ENCODE measurements at places on chromosomes 13 and 19.

GRCh38 chr19:30653646-30654386, 281.6 kb downstream of the ZNF536 start:
- no peak for DNase-seq

GRCh38 chr13:20131057-20131832, 29.6 kb downstream of the GJA3 start:
- no peak for DNase-seq

DNA sequence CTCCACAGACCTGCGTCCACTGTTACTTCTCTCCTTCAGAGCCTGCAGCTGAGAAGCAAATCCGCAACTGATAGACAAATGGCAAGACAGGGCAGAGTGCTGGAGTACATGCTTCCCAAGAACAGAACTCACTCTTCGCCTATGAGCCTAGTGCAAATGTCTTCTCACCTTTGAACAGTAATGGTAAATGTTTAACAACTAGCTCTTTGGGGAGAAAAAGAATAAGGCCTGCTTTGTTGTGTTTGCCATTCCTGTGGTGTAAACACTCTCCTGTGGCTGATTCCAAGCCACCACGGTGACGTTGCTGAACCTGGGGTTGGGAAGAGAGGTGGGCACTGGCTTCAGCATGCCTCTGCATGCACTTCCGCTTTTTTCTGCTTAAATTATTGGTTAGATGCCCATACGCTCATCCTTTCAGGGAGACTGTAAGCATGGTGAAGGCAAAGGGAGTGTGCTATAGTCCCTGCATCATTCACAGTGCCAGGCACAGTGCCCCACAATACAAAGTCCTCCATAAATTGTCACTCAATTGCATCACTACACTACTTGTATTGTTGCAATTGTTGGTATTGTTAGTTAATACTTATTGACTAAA, 28.1 kb upstream of the GTF3A start:
- DNase-seq = no peak

DNA sequence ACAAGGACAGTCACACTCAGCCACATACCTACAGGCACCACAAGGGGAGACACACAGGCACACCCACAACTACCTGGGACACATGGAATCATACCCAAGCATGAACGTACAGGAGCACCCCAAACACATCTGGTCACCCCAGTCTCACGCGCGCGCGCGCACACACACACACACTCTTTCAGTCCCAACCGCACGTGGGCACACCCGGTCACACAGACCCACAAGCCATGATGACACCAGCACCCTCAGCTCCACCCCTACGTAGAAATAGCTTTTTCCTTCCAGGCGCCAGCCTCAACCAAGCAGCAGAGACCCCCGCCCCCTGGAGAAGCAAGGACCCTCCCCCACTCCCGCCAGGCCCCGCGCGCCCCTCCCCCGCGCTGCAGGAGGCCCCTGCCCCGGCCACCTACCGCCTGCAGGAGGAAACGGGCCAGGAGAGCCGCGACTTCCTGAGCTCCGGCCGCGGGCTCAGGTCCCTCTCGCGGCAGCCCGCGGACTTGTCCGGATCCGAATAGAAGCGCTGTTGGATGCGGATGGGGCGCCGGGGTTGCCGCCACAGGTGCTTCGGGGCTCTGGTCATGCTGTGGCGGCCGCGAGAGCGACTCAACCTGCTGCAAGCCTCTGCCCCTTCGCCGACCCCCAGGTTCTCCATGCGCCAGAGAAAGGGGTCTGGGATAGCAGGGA, 6.4 kb upstream of the PDE4C start:
- DNase-seq = no peak

DNA sequence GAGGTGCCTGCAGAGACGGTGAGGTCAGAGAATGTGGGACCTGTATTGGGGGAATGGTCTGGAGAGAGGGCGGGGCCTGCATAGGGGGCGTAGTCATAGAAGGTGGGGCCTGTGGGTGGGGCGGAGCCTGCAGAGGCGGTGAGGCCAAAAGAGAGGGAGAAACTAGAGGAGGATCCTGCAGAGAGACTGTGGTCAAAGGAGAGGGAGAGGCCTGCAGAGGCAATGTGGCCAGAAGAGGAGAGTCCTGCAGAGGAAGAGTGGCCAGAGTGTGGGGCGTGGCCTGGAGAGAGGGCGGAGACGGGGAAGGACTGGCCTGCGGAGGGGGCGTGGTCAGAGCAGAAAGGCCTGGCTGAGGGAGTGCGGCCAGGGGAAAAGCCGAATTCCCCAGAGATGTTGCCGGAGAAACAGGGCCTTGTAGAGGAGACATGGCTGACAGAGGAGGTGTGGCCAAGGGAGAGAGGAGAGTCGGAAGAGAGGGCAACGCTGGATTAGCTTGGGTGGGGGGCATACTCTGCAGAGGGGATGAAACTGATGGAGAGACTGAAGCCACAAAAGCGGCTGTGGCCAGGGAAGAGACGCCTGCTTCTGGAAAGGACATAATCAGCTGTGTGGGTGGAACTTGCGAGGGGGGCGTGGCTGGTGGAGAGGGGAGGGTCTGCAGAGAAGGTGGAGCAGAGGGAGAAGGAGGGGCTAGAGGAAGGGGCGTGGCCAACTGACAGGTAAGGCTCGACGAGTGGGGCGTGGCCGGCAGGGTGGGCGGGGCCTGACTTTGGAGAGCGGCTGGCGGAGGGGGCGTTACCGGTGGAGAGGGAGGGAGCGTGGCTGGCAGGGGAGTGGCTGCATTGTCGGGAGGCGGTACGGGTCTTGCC, 2.5 kb downstream of the PRR36 start:
- peak; percentile 61 for DNase-seq

- no peak for DNase-seq
Observed at GRCh38 chr19:51816711-51817110, 21.8 kb downstream of the FPR3 start.

DNA sequence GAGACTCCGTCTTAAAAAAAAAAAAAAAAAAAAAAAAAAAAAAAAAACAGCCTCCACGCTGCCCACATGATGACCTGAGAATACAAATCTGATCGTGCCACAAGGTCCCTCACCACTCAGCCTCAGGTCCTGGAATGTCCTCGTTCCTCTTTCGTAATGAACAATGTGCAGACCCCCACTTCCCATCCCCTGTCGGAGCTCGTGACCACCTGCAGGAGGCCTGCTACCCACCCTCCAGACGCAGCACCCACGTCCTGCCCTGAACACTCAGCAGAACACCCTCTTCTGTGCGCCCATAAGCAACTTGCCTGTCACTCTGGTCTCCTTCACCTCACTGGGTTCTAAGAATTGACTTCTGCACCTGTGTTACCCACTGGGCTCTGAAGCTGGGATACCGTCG, 166.4 kb downstream of the KATNAL1 start:
- DNase-seq = no peak

- DNase-seq = no peak
Observed at GRCh38 chr19:49916839-49917733, 11.9 kb upstream of the ATF5 start.

DNA sequence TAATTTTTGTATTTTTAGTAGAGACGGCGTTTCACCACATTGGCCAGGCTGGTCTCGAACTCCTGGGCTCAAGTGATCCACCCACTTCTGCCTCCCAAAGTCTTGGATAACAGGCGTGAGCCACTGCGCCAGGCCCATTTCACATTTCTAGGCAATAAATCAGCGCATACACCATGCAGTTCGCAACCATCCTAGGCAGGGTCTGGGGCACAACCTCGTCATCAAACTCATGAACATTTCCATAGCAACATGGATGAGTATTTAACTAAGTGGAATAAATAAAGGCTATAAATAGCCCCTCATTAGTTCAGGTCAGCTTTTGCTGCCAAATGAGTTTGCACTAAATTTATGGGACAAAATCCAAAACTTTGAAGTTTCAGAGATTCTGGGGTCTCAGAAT, 8.2 kb downstream of the MEIS3 start:
- no peak for DNase-seq

DNA sequence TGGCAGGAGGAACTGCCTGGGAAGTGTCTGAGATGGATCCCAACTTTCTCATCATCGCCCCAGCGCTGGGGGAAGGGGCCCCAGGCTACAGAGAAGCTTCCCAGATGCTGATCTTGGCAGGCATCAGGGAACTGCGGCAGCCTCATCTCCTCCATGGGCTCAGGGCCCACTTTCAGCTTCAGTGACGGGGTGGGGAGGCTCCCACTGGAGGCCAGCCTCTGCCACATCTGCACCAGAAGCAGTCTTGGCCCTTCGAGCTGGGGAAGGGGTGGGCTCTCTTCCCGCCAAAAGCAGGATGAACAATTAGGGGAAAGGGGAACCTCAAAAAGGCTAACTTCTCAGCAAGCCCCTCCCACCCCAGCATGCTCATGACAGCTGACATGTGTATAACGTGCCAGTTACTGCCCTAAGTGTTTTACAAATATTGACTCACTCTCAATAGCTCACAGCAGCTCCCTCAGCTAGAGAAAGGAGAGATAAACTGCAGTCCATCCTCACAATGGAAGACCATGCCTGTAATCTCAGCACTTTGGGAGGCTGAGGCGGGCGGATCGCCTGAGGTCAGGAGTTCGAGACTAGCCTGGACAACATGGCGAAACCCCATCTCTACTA, 7.1 kb upstream of the S1PR2 start:
- no peak for DNase-seq

DNA sequence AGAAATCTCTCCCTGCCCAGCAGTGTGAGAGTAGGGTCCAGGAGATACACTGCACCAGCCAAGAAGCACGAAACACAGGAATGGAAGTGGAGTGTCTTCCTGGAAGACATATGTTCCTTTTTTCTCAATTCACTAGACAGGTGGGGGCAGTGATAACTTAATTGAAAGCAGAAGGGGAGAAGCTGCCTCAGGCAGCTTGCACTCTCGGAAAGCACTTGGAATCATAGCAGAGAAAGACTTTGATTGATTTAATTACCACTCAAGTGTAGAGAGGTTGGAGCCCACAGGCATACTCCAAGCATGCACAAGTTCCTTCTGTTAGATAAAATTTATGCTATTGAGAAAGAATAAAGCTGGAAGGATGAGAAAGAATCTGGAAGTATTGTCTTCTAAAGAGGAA, 249.4 kb downstream of the SLITRK6 start:
- DNase-seq = no peak

DNA sequence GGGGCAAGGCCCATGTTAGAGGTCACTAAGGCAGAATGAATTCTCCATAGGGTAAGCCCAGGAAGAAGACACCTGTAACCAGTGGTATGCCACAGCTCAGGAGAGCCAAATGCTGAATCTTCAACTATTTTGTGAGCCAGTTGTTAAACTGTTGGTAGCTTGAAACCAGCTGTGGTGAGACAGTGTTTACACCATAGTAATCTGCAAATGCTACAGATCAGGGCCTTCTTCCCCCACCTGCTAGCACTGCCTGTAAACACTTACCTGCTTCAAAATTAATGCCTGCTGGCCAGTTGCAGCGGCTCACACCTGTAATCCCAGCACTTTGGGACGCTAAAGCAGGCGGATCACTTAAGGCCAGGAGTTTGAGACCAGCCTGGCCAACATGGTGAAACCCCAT, 12.1 kb downstream of the FBXL12 start:
- no peak for DNase-seq

All from CD4-positive, alpha-beta T cell treated with Interleukin-2 at 100 ng/mL for 4 hours (primary cell).